Lung (tissue), 17 donors: ENCODE measurements at places on chromosomes 1 and 21. TPM values are rescaled to one million over a fixed set of nuclear protein-coding genes. Genes with fewer than 3 reads are reported as not detected.

KIAA0040 gene
- 23.9 TPM for total RNA-seq

C1orf53 gene
- 8.2 TPM for total RNA-seq

ADAMTS5 gene
- 22.2 TPM for total RNA-seq

BTF3L4 gene
- 40.7 TPM for total RNA-seq

GBP4 gene
- total RNA-seq, result 14.3 TPM

OPRD1 gene
- 0.28 TPM for total RNA-seq

DNA sequence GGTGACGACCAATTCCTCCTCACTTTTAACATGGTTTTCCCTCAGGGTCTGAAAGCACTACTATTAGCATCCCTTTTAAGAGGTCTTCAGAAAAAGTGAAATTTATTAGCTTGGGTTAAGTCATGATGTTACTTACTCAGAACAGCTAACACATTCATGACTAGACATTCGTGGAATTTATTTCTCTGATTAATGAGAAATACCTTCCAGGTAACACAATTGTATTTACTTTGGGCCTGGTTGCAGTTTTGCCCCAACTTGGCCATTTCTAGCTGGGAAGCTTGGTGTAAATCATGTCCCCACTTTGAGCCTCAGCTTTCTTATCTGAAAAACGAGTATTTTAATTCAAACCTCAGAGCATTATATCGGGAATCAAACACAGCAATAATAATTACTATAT is 119.2 kb upstream of the SPATA6 start:
- no peak for DNase-seq

- no peak for DNase-seq
These were observed 50.4 kb downstream of the EIF4G3 start for GRCh38 chr1:21126324-21126723.

- no peak for DNase-seq
These were observed 50.7 kb downstream of the IRF2BP2 start for GRCh38 chr1:234559152-234559901.

DNA sequence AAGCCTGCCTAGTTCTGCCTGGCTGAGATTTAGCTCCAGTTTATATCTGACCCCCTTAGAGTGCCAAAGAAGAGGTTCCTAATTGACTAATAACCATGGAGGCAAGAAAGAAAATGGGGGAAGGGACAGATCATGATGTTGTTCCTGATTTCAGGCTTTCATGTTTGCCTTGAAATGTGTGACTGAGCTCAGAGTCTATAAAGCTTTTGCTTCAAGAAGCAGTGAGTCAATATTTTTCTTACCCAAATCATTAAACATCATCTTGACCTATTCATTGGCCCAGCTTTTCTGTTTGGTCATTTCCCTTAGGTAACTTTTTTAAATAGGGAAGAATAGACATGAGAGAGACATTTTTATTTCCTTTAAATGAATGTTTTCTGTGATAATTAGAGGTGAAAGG is 55.9 kb downstream of the HHAT start:
- no peak for DNase-seq

DNA sequence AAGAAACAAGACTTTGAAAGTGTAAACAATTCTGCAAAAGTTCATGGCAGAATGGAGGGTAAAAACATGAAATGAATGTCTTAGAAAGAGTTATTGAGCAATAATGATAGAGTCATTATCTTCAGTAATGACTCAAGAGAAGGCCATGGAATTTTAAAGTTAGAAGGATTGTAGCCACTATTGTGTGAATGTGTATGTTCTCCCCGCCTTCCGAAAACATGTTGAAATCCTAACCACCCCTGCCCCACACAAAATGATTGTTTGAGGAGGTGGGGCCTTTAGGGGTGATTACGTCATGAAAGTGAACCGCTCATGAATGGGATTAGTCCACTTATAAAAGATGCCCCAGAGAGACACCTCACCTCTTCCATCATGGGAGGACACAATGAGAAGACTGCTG is 93.8 kb upstream of the CCDC190 start:
- no peak for DNase-seq

GRCh38 chr1:116122955-116123757 is 12.0 kb downstream of the MAB21L3 start:
- peak; percentile 34 for DNase-seq

GRCh38 chr1:167060141-167061072 is 29.8 kb downstream of the GPA33 start:
- no peak for DNase-seq

- DNase-seq, result no peak
These were observed 25.3 kb downstream of the SH3BP5L start for GRCh38 chr1:248800459-248800858.

DNA sequence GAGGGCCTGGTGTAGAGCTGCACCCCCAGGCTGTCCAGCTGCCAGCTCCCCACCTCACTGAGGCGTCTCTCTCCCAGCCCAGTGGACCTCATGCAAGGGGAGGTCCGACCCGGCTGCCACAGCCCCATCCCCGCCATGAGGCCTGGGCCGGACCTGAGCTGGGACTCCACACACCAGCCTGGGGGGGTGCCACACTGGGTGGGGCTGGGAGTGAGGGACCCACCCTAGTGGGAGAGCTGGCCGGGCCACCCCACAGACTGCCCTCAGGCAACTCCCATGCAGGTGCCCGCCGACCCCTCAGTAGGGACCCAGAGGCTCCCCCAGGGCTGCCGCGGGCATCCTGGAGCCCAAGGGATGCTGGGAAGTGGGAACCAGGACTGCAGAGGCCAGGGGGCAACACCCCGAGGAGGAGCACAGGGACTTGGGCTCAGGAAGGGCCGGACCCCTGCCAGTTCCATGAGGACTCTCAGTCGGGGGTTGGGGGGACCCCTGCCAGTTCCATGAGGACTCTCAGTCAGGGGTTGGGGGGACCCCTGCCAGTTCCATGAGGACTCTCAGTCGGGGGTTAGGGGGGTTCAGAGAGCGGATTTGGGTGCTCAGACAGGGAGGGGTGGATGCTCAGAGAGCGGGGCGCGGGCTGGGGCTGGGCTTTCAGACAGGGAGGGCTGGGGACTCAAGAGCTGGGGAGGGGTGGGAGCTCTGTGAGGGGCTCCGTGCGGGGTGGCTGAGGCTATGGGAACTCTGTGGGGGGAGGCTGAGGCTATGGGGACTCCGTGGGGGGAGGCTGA is 1.2 kb upstream of the RNF223 start:
- no peak for DNase-seq

DNA sequence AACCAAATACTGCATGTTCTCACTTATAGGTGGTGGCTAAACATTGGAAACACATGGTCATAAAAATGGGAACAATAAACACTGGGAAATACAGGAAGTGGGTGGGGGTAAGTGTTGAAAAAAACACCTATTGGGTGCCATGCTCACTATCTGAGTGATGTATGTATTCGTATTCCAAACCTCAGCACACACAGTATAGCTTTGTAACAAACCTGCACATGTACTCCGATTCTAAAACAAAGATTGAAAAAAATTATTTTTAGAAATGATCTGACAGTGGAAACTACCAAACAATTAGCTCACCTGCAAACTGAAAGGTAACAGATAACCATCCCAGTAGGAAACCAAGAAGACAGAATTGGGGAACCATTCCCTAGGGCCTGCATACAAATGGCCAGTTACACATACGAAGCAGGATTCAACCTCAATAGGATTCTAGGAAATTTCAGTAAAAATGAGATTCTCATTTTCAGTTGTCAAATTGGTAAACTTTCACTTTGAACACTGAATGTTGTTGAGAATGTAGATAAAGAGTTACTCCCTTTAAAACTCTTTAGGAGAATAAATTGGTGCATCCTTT is 88.1 kb upstream of the LRRC8D start:
- no peak for DNase-seq

GRCh38 chr1:41749991-41750745 is 168.6 kb downstream of the HIVEP3 start:
- no peak for DNase-seq

DNA sequence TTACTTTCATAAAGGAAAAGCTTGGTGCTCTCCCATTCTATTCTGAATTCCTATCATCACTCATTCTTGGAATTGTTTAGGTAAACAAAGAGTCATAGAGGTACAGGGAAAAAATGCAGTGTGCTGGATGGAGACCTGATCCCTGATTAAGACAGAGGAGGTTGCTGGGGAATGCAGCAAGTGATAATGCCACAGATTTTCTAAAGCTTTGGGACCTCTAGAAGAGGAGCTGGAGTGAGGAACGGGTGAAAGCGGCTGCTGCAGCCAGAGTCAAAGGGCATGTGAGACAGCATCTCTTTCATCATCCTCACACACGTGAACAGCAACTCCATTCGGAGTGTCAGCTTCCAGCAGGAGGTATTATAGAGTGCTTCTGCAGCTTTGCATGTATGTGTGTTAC is 54.9 kb upstream of the DIPK1A start:
- no peak for DNase-seq

- no peak for DNase-seq
These were observed 73.3 kb downstream of the CNIH3 start for GRCh38 chr1:224689374-224689773.

GRCh38 chr1:18536356-18536755 is 55.6 kb downstream of the KLHDC7A start:
- DNase-seq, result no peak

DNA sequence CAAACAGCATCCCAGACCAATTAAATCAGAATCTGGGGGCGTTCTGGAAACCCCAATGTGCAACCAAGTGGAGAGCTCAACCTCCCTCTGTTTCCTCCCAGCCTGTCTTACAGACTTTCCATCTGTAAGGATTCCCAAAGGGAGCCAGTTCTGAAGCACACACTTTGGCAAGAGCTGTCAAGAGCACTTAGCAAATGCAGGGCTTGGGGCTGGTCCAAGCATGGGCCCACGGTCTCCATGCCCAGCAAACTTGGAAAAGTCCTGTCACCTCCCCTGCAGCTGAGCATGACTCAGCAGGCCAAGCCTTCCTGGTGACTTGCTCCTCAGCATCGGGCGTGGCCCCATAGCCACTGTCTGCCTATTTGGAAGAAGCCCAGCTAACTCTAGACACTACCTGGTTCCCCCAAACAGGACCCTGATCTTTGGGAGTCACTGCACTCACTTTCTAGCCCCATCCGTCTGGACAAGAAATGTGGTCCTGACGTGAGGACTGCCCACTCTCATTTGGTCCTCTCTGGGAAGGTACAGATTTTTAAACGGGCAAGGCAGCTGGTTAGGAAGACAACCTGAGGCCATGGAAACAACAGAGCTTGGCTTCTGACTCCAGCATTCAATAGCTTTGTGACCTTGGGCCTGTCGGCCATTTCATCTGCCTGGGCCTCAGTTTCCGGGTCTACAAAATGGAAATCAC is 16.9 kb downstream of the SLC2A1 start:
- peak; percentile 68 for DNase-seq

DNA sequence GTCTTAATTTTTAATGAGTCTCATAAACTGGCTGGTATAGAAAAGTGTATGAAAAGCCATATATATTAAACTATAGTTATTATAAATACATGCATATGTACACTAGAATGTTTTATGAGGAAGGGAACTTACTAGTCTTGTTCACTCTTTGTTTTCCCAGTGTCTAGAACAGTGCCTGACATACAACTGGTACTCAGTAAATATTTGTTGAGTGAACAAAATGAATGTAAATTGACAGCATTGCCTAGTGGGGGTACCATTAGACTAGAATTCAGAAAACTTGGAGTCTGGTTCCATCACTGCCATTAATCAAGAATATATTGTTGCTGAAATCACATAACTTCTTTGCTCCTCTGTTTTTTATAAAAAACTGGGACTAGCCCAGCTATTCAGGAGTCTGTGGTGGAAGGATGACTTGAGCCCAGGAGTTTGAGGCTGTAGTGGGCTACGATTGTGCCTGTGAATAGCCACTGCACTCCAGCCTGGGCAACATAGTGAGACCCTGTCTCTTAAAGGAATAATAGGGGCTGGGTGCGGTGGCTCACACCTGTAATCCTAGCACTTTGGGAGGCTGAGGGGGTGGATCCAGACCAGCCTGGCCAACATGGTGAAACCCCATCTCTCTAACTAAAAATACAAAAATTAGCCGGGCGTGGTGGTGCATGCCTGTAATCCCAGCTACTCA is 51.1 kb downstream of the NFIA start:
- DNase-seq, result no peak

- no peak for DNase-seq
These were observed 13.5 kb upstream of the SUMO3 start for GRCh38 chr21:44831227-44831860.

- no peak for DNase-seq
These were observed 277.1 kb downstream of the AKT3 start for GRCh38 chr1:243572940-243573339.

DNA sequence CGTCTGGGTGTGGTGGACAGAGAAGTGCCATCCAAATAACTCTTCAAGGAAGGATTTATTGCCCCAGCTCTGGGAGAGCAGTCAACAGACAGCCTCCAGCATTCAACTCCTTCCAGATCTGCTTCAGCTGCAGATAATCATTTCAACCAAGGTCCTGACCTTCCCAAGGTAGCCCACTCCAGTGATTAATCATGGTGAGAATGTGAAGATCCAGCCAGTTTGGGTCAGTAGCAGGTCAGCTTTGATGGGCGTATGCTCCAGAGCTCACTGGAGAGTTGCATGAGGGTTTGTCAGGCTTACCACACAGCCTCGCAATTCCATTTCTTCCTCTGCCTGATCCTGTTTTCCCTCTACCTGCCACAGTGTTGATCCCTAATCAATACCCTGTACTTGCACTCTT is 214.5 kb upstream of the ZRANB2 start:
- DNase-seq, result no peak

GRCh38 chr1:23384312-23385058 is 14.8 kb upstream of the ZNF436 start:
- no peak for DNase-seq

DNA sequence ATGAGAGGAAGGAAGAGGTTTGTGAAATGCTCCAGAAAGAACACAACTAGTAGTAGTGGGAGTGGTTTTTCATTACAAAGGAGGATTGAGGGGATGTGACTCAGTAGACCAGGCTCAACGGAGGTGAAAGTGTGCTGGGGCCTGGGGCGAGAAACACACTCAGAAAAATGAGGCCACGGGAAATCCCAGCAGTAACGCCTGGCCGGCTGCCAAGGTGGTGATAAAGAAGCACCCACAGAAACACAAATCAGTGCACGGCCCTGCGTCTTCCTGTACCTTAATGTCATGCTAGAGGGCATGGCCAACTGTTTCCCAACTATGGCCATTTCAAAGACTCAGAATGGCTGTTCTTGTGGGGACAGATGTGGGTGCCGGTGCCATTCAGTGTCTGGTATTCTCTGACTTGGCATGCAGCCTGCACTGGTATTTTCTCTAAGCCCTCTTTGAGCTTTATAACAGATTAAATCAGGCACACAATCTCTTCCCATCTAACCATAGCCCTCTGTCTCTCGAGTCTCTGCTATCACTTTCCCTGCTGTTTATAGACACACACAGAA is 38.2 kb downstream of the URB2 start:
- DNase-seq, result peak; percentile 6

- DNase-seq, result no peak
These were observed 5.2 kb upstream of the AUNIP start for GRCh38 chr1:25864434-25864833.

DNA sequence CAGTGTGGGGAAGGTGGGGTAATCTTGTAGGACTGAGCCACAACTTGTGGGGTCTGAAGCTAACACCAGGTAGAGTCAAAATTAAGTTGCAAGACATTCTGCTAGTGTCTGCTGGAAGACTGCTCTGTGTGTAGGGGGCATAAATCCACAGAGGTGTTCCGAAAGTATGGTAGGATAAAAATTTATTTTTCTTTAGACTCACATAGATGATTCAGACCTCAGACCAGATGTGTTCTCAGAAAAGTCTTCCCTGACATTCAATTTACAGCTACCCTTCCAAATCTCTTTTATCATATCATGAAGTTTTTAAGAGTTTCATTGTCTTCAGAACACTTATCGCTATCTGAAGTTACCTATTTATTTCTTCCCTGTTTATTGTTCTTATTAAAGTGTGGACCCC is 21.3 kb downstream of the DUSP10 start:
- no peak for DNase-seq

GRCh38 chr1:183178545-183178944 is 7.5 kb upstream of the LAMC2 start:
- no peak for DNase-seq

- DNase-seq, result no peak
These were observed 22.6 kb downstream of the PHACTR4 start for GRCh38 chr1:28392027-28392652.
